T-helper 2 cell treated with Interferon-gamma antibody and Interleukin-4, amounts not matched to agents 5 μg/mL and 100 μg/mL, for 36 hours (primary cell): ENCODE measurements at places on chromosomes 13 and 19.

GRCh38 chr13:21134475-21134874, 41.9 kb downstream of the SKA3 start:
- DNase-seq = no peak

- DNase-seq = no peak
Observed at GRCh38 chr13:51906581-51906980, 44.8 kb downstream of the CCDC70 start.

DNA sequence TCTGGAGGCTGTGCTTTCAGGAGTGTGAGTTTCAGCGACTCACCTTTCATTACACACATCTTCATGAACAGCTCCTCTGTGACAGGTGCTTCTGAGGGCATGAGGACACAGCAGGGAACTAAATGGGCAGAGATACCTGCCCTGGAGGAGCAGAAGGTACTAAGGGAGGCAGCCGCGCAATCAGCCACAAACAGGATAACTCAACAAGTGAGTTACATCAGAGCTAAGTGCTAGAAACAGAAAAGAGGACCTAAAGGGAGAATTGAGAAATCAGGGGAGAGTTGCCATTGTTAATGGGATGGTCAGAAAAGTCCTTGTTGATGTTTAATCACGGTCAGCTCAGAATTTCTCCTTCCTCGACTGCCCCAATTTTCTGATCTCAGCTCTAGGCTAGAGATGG, 42.5 kb downstream of the SYDE1 start:
- no peak for DNase-seq

- DNase-seq = no peak
Observed at GRCh38 chr19:3060857-3061181, 1.5 kb downstream of the TLE5 start.

GRCh38 chr19:33048806-33049676, 15.6 kb downstream of the RHPN2 start:
- DNase-seq = no peak

DNA sequence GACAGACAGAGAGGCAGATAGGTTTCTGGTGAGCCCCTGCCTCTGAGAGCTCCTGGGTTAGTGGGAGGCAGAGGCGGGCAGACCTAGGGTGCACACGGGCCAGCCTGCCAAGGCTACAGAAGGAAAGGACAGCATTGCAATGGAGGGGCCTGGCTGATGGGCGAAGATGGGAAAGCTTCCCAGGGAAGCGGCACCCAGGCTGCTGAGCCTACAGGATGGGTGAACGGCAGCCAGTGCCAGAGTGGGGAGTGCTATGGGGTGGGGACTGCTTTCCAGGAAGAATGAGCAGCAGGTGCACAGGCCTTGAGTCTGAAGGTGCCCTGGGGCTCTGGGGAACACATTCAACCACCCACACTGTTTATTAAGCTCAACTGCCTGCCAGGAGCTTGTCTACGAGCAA, 702 bp upstream of the MAG start:
- DNase-seq = no peak

- DNase-seq = no peak
Observed at GRCh38 chr19:12163826-12164225, 930 bp downstream of the ZNF136 start.

GRCh38 chr13:46687810-46688209, 109.2 kb downstream of the ESD start:
- DNase-seq = no peak

GRCh38 chr13:77878190-77878589, 40.4 kb downstream of the EDNRB start:
- no peak for DNase-seq

DNA sequence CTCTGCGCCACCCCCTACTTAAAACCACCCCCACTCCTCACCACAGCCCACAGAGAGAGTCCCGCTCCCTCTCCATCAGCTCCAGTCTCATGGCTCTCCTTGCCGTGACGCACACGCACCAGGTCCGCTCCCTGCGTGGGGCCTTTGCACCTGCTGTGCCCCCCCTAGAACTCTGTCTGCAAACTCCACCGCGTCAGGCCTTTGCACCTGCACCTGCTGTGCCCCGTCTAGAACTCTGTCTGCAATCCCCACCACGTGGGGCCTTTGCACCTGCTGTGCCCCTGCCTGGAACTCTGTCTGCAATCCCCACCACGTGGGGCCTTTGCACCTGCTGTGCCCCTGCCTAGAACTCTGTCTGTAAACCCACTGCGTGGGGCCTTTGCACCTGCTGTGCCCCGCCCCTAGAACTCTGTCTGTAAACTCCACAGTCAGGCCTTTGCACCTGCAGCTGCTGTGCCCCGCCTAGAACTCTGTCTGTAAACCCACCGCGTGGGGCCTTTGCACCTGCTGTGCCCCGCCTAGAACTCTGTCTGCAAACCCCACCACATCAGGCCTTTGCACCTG, 4.2 kb downstream of the SHC2 start:
- no peak for DNase-seq

GRCh38 chr13:51551416-51551815, 32.8 kb upstream of the WDFY2 start:
- no peak for DNase-seq

- no peak for DNase-seq
Observed at GRCh38 chr19:57161985-57162539, 5.2 kb downstream of the DUXA start.

GRCh38 chr13:58254943-58255342, 623.4 kb downstream of the PCDH17 start:
- no peak for DNase-seq

GRCh38 chr19:18865973-18866799, 29.8 kb downstream of the CERS1 start:
- peak; percentile 55 for DNase-seq

GRCh38 chr13:40272776-40273139, 393.7 kb downstream of the FOXO1 start:
- no peak for DNase-seq

DNA sequence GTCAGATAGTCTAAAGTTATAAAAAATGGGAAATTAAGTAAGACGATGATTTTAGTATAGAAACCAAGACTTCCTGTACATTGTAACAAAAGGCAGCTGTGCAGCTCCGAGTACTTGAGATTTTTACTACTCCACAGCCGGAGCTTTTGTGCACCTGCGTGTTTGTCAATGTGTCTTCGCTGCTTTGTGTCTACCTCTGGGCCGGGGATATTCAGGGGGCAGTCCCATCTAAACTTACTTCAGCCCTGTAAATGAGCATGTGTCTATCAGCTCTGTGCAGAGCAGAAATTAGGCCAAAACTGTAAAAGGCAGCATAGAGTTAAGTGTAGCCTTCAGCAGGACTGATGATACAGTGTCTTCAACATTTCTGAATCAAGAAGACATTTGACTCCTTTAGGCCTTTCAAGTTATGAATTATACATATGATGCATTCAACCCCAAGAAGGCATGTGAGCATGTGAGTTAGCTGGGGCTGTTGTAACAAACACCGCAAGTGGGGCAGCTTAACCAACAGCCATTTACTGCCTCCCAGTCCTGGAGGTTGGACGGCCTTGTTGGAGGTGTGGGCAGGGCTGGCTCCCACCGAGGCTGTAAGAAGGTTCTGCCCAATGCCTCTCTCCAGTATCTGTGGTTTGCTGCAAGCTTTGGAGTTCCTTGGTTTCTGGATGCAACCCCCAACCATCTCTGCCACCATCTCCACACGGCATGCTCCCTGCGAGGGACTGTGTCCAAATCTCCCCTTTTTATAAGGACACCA, 191.0 kb upstream of the IRS2 start:
- DNase-seq = no peak

GRCh38 chr19:14889994-14890642, 4.2 kb upstream of the OR7A17 start:
- no peak for DNase-seq

DNA sequence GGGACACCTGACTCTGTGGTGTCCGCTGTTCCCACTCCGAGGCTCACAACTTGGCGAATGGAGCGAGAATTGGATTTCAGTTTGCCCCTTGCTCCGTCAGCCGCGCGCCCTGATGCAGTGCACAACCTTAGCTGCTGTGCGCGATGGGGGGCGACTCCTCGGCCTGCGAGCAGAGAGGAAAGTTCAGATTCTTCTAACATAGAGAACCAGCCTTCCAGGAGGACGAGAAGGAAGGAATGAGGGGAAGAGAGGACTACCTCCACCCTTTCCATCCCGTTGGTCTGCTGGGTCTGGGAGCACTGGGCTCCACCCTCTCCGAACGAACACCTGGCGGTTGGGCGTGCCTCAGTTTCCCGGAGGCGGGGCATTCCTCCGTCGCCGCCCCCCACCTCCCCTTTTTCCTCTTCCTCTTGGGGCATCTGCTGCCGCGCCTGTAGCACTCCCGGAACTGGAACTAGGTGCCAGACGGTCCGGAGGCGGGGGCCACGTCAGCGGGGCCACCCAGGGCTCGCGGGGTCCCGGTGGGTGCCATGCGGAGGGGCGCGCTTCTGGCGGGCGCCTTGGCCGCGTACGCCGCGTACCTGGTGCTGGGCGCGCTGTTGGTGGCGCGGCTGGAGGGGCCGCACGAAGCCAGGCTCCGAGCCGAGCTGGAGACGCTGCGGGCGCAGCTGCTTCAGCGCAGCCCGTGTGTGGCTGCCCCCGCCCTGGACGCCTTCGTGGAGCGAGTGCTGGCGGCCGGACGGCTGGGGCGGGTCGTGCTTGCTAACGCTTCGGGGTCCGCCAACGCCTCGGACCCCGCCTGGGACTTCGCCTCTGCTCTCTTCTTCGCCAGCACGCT, at the start of gene KCNK6:
Gene KCNK6 (plus strand): TSS at position 425 of the 838 bp plus-strand sequence. CDS start 106 bp downstream, at position 531.
- DNase-seq = peak; percentile 64

GRCh38 chr19:7196763-7197118, 97.5 kb downstream of the INSR start:
- no peak for DNase-seq

DNA sequence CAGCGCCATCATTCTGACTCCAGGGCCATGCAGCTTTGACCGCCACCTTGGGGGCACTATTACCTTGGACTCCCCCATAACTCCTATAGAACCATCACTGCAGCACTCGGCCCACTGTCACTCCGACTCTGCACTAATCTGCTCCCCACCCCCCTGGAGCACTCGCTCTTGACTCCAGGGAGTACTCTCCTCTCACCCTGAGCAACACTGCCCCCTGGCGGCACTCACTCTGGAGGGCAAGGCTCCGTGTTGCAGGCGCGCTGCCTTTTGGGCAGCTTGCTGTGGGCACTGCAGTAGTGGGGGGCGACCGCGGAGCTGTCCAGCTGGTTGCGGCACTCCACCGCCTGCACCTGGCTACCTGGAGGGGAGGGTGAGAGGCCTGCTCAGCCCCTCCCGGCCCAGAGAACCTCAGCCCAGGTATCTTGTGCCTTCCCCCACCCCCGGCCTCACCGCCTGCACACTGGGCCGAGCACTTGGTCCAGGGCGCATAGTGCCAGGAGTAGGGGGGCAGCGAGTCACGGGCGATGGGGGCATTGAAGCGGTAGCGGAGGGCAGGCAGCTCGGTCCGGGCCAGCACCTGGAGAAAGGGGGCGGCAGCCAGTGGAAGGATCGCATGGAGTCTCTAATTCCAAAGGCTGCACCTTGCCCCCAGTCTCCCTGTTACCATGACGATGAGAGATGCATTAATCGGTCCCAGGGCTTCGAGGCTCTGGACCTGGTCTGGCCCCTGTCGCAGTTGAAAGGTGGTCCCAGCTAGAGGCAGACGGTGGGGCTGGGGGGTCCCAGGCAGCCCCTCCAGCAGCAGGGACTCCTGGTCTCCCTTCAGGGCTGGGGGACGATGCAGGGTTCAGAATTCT, 8.9 kb upstream of the MYO1F start:
- no peak for DNase-seq

GRCh38 chr13:23392313-23392712, 41.2 kb downstream of the SACS start:
- DNase-seq = no peak

DNA sequence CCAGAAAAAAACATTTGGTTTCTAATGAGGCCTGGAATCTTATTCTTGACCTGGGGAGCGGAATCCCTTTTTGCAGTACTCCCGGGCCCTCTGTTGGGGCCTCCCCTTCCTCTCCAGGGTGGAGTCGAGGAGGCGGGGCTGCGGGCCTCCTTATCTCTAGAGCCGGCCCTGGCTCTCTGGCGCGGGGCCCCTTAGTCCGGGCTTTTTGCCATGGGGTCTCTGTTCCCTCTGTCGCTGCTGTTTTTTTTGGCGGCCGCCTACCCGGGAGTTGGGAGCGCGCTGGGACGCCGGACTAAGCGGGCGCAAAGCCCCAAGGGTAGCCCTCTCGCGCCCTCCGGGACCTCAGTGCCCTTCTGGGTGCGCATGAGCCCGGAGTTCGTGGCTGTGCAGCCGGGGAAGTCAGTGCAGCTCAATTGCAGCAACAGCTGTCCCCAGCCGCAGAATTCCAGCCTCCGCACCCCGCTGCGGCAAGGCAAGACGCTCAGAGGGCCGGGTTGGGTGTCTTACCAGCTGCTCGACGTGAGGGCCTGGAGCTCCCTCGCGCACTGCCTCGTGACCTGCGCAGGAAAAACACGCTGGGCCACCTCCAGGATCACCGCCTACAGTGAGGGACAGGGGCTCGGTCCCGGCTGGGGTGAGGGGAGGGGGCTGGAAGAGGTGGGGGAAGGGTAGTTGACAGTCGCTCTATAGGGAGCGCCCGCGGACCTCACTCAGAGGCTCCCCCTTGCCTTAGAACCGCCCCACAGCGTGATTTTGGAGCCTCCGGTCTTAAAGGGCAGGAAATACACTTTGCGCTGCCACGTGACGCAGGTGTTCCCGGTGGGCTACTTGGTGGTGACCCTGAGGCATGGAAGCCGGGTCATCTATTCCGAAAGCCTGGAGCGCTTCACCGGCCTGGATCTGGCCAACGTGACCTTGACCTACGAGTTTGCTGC, at the start of gene ICAM4:
Gene ICAM4 (plus strand): TSS at position 153 of the 935 bp plus-strand sequence. CDS start 58 bp downstream, at position 211.
- peak; percentile 52 for DNase-seq

DNA sequence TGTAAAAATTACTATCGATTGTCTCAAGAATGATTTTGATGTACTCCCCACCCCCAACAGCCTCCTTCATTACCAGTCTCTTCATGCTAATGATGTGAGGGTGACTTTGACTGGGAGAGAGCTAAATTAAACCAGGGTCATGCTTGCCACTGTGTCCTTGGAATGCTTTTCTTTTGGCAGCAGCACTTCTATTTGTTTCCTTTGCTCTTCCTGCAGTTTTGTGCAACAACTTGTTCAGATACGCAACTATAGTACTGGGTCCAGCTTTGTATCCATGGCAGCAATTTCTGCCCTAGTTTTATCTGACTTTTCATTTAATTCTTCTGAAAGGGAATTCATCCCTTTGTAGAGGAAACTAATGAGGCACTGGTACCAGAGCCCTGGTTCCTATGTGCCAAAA, 2792.1 kb downstream of the PCDH9 start:
- DNase-seq = no peak

DNA sequence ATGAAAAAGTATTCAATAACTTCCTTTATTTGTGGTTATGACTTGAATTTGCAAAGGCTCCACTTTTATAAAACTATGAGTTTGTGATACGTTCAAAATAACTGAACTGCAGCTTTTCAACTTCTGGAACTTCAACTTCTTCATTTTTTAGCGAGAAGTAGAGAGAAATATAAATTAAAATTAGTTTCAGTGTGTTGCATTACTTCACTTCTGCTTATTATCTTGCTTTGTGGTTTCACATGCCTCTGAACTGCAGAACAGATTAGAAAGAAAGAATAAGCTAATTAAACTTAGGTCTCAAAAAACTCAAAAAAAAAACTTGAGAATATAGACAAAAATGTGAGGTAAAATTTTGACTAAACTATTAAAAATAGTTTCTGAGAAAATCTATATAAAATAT, 1073.4 kb downstream of the PCDH17 start:
- no peak for DNase-seq
